ENCODE measurements at places on chromosomes 5 and 9.

DNA sequence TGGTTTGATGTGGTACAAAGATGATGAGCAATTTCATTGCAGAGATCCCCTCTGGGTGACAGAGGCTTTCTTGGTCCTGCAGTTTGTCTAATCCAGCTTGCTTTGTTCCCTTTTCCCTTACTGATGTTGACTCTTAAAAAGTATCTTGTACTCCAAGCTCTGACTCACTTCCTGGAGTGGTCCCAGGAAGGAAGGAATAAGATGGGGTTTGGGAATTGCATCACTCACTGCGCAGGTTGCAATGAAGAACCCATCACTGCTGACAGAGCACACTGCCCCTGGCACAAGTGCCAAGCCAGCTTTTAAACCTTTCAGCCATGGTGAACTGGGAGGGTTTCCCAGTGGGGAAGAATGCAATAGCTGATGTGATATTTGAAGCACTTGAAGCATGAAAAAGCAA, 662.2 kb upstream of the CTNND2 start:
- DNase-seq: no peak

GRCh38 chr9:108048406-108049025, 558.9 kb upstream of the KLF4 start:
- DNase-seq: no peak

DNA sequence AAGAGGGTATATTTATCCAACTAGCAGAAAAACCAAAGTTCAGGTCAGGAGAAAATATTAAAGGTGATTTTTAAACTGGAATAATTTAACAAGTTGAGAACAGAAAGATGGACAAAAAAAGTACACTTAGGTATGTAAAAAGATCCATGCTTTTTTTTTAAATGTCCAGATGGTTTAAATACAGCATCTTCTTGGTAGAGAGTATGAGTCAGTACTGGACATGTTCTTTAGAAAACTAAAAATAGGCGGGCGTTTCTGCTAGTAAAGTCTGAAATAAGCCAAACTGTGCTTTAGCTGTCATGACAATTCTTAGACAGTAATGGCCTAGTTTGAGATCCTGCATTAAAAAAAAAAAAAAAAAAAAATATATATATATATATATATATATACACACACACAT, 255.9 kb upstream of the ST8SIA4 start:
- DNase-seq: no peak

- no peak for DNase-seq
Observed at GRCh38 chr5:6941631-6942030, 228.4 kb downstream of the TENT4A start.

DNA sequence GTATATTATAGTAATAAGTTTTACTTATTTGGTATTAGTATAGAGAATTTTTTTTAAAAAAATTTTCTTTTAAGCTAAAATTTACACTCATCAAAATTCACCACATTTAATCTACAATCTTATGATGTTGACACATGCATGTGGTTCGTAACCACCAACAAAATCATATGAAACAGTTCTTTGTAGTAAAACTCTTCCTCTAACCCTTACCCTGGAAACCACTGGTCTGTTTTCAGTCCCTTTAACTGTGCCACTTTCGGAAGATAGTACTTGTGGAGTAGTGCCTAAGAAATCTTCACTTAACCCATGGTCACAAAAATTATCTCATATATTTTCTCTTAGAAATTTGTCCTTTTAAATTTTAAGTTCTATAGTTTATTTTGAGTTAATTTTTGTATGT, 1498.8 kb downstream of the MAT2B start:
- DNase-seq: no peak

- no peak for DNase-seq
Observed at GRCh38 chr5:160685695-160686094, 166.3 kb downstream of the ATP10B start.

GRCh38 chr5:120137582-120137981, 326.5 kb upstream of the PRR16 start:
- no peak for DNase-seq

DNA sequence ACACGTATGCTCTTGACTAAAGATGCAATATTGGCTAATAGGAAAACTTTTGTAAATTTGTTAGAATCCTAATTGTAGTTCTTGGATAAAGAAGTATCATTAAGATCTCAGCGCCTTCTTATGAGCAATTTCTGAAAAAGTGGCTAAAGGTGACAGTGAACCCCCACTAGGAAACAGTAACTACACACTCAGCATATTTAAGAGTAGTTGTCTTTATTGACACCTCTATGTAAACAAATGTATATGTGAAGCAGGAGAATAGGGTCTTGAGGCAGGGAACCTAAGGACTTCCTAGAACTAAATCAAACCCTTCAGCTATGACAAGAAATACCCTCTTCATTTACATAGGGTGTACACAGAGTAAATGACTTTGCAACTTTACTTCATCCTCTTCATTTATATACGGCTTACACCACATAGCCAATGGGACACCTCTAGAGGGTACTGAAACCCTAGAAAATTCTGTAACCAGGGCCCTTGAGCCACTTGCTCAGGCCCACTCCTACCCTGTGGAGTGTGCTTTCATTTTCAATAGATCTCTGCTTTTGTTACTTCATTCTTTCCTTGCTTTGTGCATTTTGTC, 2.8 kb downstream of the NIPSNAP3A start:
- no peak for DNase-seq

DNA sequence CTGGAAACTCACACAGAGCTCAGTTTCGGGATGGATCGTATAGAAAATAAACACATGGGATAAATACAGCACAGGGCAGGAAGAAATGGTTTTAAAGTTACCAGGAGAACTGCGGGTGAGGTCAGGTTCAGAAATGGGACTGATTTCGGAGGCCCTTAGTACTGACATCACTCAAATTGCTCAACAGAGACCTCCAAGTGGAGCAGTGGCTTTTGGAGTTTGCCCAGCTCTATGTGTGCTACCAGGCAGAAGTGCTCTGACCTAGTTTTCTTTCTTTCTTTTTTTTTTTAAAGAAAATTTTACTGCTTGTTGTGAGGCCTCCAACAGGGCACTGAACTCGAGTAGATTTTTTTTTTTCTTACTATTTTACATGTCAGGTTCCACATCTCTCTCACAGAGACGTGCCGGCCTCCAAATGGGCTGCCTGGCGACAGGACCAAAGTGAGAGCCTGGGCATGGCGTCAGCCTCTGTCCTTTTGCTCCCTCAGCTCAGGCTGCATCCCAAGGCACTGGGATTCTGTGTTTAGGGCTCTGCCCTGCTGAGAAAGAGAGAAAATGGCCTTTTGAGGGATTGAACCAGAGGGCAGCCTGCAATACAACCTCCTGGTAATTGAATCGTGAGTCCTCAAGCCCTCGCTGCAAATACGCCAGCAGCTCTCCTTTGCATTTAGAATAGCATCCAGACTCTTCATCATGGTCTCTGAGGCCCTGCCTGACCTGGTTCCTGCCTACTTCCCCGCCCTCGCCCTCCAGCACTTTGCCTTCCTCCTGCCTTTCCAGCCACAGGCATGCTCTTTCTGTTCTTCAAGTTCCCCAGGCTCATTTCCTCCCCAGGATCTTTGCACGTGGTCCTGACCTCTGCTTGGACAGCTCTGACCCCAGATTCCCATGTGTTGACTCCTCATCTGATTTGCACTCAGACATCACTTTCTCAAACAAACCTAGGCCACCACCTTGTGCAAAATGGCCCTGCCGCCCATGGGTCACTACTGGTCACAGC, 173.5 kb downstream of the FGF1 start:
- no peak for DNase-seq

DNA sequence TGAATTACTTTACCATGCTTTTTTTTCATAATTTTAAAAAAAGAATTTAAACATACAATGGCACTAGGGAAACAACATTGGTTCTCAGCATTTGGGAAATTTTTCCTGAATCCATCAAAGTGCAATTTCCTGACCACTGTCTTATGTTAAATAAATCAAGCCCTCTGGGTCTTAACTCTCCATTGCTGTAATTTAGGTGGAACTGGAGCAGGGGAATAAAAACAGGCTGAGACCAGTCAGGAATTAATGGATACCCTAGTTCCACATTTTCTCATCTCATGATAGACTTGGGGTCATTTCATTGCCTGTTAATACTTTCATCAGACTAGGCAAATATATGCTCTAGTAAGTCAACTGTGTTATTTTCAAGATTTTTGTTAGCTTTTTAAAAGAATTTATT, 103.1 kb downstream of the FBN2 start:
- DNase-seq: no peak

DNA sequence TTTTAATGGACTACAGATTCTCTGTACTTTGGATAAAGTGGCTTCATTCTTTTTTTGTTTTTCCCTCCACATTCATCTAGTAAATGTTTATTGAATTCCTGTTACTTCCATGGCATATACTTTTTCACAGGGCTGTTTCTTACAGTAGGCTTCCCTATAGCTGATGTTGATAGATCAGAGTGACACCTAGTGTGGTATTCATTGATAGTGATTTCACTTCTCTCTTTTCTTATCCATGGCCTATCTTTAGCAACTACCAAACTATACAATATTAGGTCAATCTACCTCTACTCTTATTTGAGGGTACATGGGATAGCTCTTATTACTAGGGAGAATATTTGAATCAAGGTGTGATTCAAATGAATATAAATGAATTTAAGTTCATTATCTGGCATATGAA, 35.8 kb downstream of the FSD1L start:
- DNase-seq: no peak

DNA sequence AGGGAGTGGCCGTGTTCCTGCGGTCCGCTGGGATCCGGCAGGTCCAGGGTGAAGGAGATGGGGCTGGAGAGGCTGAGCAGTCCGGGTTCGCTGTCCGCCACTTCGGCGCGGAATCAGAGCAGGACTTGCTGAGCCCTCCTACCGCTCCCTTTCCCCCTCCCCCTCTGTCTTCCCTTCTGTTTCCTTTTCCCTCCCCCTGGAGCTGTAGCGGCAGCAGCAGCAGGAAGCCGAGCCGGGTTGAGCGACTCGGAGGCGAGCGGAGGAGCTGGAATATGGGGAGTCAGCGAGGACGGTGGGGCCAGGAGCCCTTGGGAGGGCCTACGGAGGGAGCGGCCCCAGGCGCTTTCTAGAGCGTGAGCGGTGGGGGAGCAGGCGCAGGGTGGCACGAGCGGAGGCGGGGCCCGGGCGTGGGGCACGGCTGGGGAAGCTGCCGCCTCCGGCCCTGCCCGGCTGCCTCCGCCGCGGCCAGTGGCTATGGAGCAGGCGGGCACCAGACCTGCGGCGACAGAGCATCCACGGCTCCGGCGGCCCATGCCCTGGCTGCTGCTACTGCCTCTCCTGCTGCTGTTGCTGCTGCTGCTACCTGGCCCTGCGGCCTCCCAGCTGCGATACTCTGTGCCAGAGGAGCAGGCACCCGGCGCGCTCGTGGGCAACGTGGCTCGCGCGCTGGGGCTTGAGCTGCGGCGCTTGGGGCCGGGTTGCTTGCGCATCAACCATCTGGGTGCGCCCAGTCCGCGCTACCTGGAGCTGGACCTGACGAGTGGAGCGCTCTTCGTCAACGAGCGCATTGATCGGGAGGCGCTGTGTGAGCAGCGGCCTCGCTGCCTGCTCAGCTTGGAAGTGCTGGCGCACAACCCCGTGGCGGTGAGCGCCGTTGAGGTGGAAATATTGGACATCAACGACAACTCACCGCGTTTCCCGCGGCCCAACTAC, at the start of gene PCDHAC2:
Gene PCDHAC2 (plus strand): TSS at position 184 of the 933 bp plus-strand sequence. CDS start 291 bp downstream, at position 475.
- no peak for DNase-seq

- no peak for DNase-seq
Observed at GRCh38 chr5:6389397-6389796, 11.1 kb upstream of the MED10 start.

- DNase-seq: no peak
Observed at GRCh38 chr9:441126-441525, 226.5 kb downstream of the DOCK8 start.

DNA sequence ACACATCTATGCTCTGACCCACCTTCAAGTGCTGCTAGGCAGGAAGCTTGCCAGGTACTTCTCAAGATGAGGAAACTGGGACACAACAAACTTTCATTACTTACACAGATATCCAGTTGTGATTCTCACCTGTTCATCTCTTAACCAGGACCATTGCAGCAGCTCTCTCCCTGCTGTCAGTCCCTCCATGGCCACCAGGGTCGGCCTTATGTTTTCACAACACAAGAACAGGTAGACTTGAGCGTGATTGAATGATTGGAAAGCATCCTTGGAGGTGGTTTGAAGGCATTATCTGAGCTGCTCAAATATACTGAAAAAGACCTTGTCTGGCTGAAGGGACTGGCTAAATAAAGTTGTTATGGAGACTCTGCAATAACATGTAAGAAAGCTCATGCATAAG, 94.4 kb downstream of the MTREX start:
- no peak for DNase-seq

DNA sequence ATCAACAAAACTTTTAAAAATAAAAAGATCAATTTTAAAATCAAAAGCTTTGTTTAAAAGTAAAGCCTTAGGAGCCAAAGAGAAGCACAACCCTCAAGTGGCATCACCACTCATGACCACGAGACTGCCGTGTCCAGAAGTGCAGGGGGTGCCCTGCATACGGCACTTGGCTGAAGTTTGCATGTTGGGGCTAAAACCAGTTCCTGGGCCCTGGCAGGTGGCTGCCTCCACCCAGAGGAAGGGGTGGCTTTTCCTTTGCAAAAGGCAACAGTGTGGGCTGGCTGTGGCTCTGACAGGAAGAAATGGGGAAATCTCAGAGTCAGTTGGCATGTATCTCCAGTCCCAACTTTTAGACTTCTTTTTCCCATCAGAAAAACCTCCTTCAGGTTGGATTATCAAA, 15.3 kb downstream of the TRMO start:
- DNase-seq: no peak

DNA sequence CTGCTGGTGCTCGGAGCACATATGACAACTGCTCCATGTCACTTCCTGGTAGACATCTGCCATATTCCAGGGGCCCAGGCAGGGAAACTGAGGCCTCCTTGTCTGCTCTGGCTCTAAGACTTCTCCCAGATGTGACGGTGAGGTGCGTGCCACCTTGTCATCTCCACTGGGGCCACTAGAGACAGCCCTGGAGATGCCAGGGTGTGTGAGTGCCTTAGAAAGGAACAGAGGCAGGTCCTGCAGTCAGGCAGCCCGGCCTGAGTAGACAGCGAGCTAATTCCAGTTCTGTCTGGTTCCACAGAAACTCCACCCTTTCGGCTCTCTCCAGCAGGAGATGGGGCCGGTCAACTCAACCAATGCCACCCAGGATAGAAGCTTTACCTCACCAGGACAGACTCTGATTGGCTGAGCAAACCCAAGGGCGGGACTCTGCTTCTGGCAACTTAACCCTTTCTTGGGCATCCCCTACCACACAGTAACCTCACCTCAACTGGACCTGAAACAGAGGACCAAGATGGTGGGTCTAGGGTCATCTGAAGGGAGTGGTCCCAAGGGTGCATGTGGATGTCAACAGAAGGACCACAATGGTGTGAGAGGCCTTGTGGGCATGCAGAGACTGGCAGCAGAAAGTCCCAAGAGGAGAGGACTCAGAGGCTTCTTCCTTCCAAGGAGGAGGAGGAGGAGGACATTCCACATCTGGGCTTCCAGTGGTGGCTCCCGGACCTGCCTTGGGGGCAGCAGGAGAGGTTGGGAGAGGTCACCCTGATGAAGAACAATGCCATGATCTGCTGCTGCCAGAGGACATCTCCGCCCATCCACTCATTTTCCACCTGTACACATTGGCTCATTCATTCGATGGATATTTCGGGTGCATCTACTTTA, 77.7 kb downstream of the RGS3 start:
- no peak for DNase-seq

- DNase-seq: no peak
Observed at GRCh38 chr5:150448952-150449516, 505 bp downstream of the RPS14 start.

GRCh38 chr9:82130331-82131042, 141.9 kb downstream of the SPATA31D1 start:
- DNase-seq: no peak

- DNase-seq: no peak
Observed at GRCh38 chr5:128132499-128132898, 48.9 kb downstream of the SLC12A2 start.

GRCh38 chr5:131067636-131068035, 97.4 kb downstream of the HINT1 start:
- DNase-seq: no peak
